ENCODE measurements at places on chromosomes 12 and 14.

DNA sequence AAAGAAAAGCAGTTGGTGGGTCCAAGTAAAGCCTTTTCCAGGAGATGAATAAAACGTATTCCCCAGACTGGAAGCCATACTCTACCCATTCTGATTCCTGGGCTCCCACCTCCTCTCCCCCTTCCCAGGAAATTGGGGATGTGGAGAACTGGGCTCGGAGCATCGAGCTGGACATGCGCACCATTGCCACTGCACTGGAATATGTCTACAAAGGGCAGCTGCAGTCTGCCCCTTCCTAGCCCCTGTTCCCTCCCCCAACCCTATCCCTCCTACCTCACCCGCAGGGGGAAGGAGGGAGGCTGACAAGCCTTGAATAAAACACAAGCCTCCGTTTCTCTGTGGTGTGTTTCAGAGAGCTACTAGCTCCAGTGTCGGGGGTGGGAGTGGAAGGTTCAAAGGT, 822 bp upstream of the RDH5 start:
- H3K4me1 ChIP-seq = peaks cover 25% of the 10 kb centered on the region
- no peaks in the 10 kb centered on the region for H3K27me3 ChIP-seq
- no peak for DNase-seq
- H3K4me3 ChIP-seq = no peak overlapping the region
- H3K36me3 ChIP-seq = peaks cover 6% of the 10 kb centered on the region

GRCh38 chr14:87994974-87995373, 2.0 kb upstream of the GALC start:
- H3K4me1 ChIP-seq = peaks cover 26% of the 10 kb centered on the region
- peak overlapping the region; percentile 14 for H3K4me3 ChIP-seq
- peak overlapping the region; percentile 78 for H3K27ac ChIP-seq
- peak; percentile 83 for DNase-seq
- H3K27me3 ChIP-seq = no peaks in the 10 kb centered on the region
- H3K36me3 ChIP-seq = no peaks in the 10 kb centered on the region

- H3K4me1 ChIP-seq = no peaks in the 10 kb centered on the region
- H3K27ac ChIP-seq = no peak overlapping the region
- no peak overlapping the region for H3K4me3 ChIP-seq
- H3K27me3 ChIP-seq = no peaks in the 10 kb centered on the region
Measured at GRCh38 chr14:62689733-62690132, 355.5 kb downstream of the KCNH5 start.

DNA sequence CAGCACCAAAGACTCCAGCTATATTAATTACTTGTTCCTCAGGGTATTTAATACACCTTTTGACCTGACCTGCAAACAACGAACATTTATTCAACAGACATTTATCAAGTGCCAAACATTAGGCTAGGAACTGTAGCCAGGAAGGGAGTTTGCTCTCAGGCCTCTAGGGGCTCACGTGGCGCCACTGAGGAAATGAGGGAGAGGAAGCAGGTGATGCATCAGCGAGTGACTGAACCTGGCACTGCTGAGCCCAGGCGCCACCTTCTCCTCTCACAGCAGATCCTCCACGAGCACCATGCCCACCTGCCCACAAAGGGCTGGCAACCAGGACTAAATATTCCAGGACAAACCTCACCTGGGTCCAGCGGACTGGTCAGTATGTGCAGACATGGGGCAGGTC, 50.2 kb downstream of the SETD3 start:
- no peak for DNase-seq
- no peaks in the 10 kb centered on the region for H3K27me3 ChIP-seq
- no peak overlapping the region for H3K27ac ChIP-seq
- H3K36me3 ChIP-seq = peaks cover 6% of the 10 kb centered on the region
- H3K4me1 ChIP-seq = no peaks in the 10 kb centered on the region
- no peak overlapping the region for H3K4me3 ChIP-seq

GRCh38 chr12:128976120-128976738, 123.0 kb downstream of the GLT1D1 start:
- H3K4me3 ChIP-seq = no peak overlapping the region
- H3K27me3 ChIP-seq = no peaks in the 10 kb centered on the region
- no peaks in the 10 kb centered on the region for H3K36me3 ChIP-seq
- no peak overlapping the region for H3K27ac ChIP-seq
- no peak for DNase-seq

DNA sequence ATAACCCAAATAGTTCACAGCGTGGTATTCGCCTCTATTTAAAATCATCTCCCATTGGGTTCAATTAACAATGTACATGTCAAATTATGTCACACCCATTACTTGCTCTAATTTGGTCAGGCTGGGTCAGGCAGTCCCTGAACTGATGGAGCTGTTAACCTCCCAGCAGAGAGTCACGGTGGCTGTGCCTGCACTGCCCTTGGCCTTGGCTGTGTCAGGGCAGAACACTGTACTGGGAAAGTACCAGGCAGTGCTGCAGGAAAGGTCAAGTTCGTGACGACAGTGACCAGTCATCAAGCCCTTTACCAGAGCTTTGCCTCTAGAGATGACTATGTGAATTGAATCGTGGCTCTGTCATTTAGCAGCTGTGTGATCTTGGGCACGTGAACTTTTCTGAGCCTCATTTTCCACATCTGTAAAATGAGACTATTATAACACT, 100.0 kb downstream of the ARF6 start:
- H3K36me3 ChIP-seq = no peaks in the 10 kb centered on the region
- peaks cover 12% of the 10 kb centered on the region for H3K4me1 ChIP-seq
- H3K27me3 ChIP-seq = no peaks in the 10 kb centered on the region

DNA sequence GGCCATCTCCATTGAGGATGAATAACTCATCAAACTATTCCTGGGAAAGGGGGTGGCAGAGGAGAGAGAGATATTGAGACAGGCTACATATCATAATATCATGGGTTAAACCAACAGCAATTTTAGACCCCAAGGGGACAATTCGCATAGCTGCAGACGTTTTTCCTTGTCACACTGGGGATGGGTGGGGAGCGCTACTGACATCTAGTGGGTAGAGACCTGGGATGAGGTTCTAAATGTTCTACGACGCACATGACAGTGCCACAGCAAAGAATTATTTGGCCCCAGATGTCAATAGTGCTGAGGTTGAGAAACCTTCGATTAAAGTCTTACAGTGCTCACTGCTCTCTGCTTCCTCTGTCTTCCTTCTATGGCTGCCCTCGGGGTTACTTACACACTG, 425.6 kb downstream of the NRXN3 start:
- no peak overlapping the region for H3K4me3 ChIP-seq
- no peaks in the 10 kb centered on the region for H3K27me3 ChIP-seq
- no peak overlapping the region for H3K27ac ChIP-seq

DNA sequence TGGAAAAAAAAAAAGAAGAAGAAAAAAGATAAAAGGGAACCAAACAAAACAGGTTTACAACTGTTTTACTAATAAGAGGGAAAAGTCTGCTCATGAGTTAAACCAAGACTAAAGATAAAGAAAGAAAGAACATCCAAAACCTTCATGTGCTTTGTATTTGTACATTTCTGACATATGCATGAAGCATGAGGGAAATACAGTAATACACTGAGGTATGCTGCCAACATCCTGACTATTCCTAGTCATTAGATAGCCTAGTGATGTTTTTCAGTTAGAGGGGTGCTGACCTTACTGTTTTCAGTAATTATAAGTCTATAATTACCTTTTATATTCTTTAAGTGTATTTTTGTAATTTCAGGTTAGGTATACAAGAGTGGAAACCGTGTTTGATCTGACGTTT, 793.3 kb downstream of the DIO2 start:
- no peak for DNase-seq
- no peaks in the 10 kb centered on the region for H3K27me3 ChIP-seq
- H3K27ac ChIP-seq = no peak overlapping the region
- no peaks in the 10 kb centered on the region for H3K4me1 ChIP-seq
- no peaks in the 10 kb centered on the region for H3K36me3 ChIP-seq

- no peaks in the 10 kb centered on the region for H3K36me3 ChIP-seq
- peaks cover 8% of the 10 kb centered on the region for H3K4me1 ChIP-seq
- no peak overlapping the region for H3K27ac ChIP-seq
Measured at GRCh38 chr14:50947446-50947845, 3.2 kb upstream of the PYGL start.

- no peak for DNase-seq
- no peaks in the 10 kb centered on the region for H3K27me3 ChIP-seq
- H3K4me1 ChIP-seq = no peaks in the 10 kb centered on the region
- no peak overlapping the region for H3K4me3 ChIP-seq
Measured at GRCh38 chr12:101539148-101539547, 55.6 kb upstream of the MYBPC1 start.

DNA sequence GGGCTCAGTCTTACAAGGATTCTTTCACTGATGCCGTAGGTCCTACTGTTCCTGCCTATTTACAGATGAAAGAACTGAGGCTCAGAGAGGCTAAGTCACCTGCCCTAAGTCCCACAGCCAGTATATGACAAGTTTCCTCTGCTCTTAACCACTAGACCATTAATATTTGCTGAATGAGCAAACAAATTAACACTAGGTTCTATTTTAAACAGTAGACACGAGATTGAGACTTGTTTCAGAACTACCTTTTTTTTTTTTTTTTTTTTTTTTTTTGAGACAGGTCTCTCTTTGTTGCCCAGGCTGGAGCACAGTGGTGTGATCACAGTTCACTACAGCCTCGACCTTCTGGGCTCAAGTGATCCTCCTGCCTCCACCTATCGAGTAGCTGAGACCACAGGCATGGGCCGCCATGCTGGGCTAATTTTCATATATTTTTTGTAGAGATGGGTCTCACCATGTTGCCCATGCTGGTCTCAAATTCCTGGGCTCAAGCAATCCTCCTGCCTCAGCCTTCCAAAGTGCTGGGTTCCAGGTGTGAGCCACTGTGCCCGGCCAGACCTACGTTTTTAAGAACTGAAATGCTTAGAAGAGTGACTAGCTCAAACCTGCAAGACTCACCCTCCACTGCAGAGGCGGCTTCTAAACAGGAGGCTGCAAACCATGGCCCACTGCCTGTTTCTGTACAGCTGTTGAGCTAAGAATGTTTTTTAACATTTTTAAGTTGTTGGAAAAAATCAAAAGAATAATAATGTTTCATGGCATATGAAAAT, 12.9 kb downstream of the SYNE3 start:
- H3K4me1 ChIP-seq = peaks cover 84% of the 10 kb centered on the region
- no peaks in the 10 kb centered on the region for H3K27me3 ChIP-seq
- peak overlapping the region; percentile 92 for H3K27ac ChIP-seq

- H3K27me3 ChIP-seq = no peaks in the 10 kb centered on the region
Measured at GRCh38 chr14:66330228-66330627, 155.9 kb upstream of the CCDC196 start.

DNA sequence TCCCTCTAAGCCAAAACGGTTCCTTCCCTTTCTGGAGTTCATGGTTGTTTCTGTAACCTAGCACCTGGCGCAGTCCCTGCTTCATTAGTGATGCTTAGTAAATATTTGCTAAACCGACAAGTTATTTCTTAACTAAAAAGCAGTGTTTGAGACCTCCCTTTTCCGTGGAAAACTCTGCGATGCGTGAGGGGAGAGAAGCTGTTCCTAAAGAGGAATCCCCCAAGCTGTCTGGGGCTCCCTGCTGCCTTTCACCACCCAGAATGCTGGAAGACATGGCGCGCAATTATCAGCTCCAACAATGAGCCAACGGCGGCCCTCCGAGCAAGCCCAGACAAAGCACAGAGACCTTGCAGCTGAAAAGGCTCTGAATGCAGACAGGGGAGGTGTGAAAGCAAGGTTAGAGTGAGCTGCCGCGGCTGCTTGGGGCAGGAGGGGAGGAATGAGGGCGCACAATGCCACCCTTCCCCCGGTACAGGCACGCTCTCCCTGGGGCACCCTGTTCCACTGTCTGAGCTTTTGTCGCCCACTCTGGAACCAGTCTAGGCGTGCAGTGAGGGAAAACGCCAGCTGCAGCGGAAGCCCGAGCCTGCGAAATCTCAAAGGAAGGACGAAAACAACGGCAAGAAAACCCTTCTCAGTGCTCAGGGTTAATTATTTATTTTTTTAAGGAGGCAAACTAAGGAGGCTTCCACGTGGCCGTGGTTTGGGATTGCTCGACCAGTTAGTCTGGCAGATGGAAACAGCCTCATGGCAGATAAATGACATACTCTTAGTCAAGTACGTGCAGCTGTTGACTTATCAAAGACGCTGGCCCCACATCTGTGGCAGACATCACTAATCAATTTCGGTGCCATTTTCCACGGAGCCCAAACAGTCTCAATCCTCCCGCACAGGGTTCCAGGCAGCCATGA, 66.3 kb downstream of the RBM19 start:
- no peak overlapping the region for H3K4me3 ChIP-seq
- no peak overlapping the region for H3K27ac ChIP-seq
- H3K36me3 ChIP-seq = peaks cover 4% of the 10 kb centered on the region
- H3K27me3 ChIP-seq = no peaks in the 10 kb centered on the region
- no peaks in the 10 kb centered on the region for H3K4me1 ChIP-seq

DNA sequence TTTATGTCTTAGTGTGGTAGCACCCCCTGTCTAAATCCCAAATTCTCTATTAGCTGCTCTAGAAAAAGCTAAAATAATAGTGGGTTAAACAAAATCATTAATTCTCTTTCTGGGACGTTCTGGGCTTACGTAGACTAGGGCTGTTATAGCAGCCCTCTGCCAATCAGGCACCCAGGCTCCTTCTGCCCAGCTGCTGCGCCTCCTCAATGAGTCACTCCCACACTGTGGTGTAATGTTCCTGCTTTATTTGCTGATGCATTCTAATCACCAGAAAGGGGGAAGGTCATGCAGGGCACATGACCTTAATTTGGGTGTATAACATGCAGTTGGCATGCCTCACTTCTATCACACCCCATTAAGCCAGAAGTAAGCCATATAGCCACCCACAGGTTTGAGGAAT, 294.5 kb downstream of the GALC start:
- H3K4me1 ChIP-seq = no peaks in the 10 kb centered on the region
- no peak overlapping the region for H3K27ac ChIP-seq
- no peaks in the 10 kb centered on the region for H3K27me3 ChIP-seq
- no peak overlapping the region for H3K4me3 ChIP-seq
- H3K36me3 ChIP-seq = no peaks in the 10 kb centered on the region

GRCh38 chr12:119122751-119123150, 56.0 kb upstream of the HSPB8 start:
- no peaks in the 10 kb centered on the region for H3K27me3 ChIP-seq
- no peak for DNase-seq
- no peak overlapping the region for H3K4me3 ChIP-seq
- no peaks in the 10 kb centered on the region for H3K36me3 ChIP-seq
- no peak overlapping the region for H3K27ac ChIP-seq

GRCh38 chr14:94117856-94118255, 7.3 kb downstream of the IFI27 start:
- H3K4me1 ChIP-seq = no peaks in the 10 kb centered on the region
- peaks cover 2% of the 10 kb centered on the region for H3K27me3 ChIP-seq
- no peak for DNase-seq
- H3K36me3 ChIP-seq = no peaks in the 10 kb centered on the region
- no peak overlapping the region for H3K4me3 ChIP-seq
- H3K27ac ChIP-seq = no peak overlapping the region
